ENCODE measurements at places on chromosomes 3 and 15.

DNA sequence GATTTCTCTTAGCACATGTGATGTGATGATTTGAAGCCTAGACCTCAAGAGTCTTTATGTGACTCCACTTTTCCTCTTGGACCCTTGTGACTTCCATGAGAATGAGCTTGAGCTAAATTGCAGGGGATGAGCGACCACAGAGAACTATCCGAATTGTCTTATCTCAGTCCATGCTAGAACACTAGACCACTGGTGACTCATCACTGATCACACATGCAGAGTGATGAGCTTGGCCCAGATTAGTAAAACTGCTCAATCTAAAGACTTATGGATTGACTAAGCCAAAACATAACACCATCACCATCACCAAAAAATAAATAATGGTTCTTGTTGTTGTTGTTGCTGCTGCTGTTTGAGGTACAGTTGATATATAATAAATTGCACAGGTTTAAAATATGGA is 114.1 kb upstream of the CFAP20DC start:
- DNase-seq, result no peak

- no peak for DNase-seq
These were observed 433.8 kb upstream of the SUCLG2 start for GRCh38 chr3:68088216-68088615.

GRCh38 chr15:57950381-57950946 is 115.0 kb downstream of the ALDH1A2 start:
- no peak for DNase-seq

GRCh38 chr3:10374311-10374710 is 53.4 kb upstream of the SEC13 start:
- no peak for DNase-seq

DNA sequence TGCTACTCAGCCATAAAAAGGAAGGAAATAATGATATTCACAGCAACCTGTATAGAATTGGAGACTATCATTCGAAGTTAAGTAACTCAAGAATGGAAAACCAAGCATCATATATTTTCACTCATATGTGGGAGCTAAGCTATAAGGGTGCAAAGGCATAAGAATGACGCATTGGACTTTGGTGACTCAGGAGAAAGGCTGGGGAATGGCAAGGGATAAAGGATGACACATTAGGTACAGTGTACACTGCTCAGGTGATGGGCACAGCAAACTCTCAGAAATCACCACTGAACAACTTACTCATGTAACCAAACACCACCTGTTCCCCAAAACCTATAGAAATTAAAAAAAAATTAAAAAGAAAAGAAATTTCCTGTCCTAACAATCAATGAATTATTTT is 42.7 kb downstream of the ALCAM start:
- no peak for DNase-seq

DNA sequence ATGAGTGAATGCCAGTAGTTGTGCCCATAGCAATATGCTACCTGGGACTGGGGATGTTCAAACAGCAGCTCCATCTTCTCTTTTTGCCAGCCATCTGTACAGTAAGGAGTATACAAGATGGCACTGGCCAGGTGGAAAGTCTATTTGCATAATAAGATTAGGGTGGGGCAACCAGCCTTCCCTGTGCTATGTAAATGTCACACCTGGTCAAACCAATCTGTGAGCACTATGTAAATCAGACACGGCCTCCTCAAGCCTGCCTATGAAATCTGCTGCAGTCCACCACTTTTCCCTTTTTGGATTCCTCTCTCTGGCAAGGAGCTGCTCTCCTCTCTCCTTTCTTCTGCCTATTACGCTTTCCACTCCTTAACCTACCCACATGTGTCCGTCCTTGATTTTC is 53.0 kb downstream of the C3orf80 start:
- no peak for DNase-seq

DNA sequence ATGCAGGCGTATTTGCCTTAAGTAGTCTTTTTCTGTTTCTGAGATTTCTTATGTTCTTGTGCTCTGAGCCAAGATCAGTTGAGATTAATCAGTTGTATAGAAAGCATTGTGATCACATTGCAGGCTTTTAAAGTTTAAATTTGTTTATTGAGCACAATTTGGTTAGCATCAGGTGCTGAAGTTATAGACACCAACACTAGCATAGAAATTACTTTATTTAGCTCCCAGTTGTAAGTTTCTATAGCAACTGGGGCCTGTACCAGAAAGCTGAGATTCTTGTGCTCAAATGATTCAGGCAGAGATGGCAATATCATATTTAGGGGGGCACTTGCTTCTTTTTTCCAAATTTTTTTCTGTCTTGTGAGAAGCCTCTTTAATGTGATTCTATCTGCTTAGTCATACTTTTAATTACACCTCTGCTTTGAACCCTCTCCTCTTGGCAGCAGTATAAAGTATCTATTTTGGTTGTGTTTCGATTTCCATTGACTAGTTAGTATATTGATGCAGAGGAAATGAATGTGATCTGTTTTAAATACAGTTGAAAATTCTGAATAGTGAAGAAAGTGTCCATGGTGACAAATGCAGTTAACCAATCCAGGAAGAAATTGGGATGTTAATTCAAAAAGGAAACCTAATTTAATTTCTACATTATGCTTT is 241.7 kb upstream of the GBE1 start:
- DNase-seq, result no peak

GRCh38 chr3:81782585-81782984 is 21.1 kb upstream of the GBE1 start:
- no peak for DNase-seq

GRCh38 chr3:196344663-196345062 is 6.5 kb upstream of the TM4SF19 start:
- DNase-seq, result no peak

- DNase-seq, result no peak
These were observed 372.8 kb upstream of the TBL1XR1 start for GRCh38 chr3:177569875-177570657.

- DNase-seq, result no peak
These were observed 118.2 kb upstream of the PROK2 start for GRCh38 chr3:71903112-71903495.

- peak; percentile 74 for DNase-seq
These were observed 24.4 kb upstream of the OCA2 start for GRCh38 chr15:28123408-28124023.

DNA sequence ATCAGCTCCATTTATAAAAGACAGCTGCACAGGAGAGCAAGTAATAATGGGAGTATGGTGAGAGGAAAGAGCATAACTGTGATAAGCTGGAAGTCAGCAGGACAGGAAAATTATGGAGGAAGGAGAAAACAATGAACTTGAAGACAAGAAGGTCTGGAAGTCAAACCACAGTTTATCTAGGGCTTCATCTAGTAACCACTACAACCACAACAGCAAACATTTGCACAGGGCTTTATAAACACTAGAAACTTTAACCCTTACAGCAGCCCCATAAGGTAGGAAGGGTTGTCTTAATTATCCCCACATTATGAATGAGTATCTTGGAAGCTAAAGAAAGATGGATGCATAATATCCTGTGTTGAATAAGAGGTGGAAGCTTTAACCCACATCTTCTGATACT is 820.8 kb downstream of the IGSF11 start:
- no peak for DNase-seq

DNA sequence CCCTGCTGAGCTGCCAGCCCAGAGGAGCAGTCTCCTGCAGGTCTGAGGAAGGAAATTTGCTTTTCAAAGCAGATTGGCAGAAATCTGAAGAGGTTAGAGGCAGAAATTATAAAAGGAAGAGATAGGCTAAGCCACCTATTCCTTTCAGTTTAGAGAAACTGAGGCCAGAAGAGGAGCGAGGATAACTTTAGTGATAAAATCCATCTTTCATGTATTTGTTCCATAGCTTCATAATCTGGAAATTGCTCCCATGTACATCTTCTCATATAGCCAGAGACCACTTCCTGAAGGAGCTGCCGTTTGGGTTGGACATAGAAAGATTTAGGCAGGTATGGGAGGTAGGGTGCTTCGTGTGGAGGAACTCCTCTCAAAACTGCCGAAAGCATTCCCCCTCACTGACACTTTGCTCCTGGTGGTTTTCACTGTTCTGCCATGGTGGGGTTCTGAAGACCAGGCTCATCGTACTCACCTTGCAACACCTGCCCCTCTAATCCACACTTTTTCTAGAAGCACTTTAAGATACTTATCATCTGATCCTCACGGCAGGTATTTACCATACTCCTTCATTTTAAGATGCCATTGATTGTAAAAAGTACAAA is 670 bp upstream of the ACAP2 start:
- no peak for DNase-seq

DNA sequence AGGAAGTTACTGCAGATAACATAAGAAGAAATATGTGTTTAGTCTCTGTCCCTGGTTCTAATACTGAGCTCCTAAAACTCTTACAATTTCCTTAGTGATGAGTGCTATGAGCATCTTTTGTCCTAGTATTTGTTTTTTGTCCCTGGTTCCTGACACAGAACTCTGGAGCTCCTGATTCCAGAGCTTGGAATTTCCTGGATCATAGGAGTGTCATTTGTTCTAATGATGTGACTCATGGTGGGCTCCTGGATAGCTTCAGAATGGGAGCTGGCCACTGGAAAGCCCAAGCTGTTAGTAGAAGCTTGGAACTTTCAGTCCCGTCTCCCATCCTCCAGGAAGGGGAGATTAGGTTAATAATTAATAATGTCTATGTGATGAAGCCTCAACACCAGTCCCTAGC is 98.2 kb downstream of the CNTN6 start:
- DNase-seq, result no peak

Data from HuH-7.5 (cell line).